ENCODE measurements at places on chromosomes 11 and 22.

DNA sequence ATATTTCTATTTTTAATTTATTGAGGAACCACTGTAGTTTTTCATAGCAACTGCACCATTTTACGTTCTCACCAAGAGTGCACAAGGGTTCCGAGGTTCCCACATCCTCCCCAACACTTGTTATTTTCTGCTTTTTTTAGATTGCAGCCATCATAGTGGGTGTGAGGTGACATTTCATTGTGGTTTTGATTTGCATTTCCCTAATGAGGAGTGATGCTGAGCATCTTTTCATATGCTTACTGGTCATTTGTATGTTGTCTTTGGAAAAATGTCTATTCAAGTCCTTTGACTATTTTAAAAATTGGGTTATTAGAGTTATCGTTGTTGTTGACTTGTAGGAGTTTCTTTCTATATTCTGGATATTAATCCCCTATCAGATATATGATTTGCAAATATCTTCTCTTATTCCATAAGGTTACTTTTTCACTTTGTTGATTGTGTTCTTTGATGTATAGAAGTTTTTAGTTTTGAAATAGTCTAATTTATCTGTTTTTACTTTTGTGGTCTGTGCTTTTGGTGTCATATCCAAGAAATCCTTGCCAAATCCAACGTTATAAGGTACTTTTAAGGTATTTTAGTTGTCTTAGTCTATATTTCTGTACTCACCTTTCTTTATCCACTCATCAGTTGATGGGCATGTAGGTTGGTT, 9.0 kb downstream of the NEAT1 start:
- no peak for DNase-seq

GRCh38 chr11:113647856-113648255, 58.3 kb downstream of the TMPRSS5 start:
- DNase-seq: no peak

- no peak for DNase-seq
These were observed 37.3 kb downstream of the ABCC8 start for GRCh38 chr11:17439316-17439782.

DNA sequence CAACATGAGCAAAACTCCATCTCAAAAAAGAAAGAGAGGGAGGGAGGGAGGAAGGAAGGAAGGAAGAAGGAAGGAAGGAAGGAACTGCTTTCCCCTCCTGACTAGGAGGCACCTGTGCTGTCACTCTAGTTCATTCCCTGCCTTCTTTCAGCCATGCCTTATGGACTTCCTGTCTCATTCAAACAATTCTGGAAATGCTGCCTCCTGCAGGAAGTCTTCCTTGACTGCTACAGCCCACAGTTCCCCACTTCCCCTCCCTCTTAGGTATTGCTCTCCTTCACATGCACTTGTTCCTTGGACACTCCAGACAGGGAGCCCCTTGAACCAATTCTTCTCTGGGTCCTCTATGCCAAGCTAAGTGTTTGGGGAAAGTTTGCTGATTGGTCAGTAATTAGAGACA, 31.6 kb upstream of the WNT11 start:
- no peak for DNase-seq

GRCh38 chr11:65036931-65037330, 4.1 kb upstream of the SAC3D1 start:
- no peak for DNase-seq

GRCh38 chr22:23772649-23773473, at the start of gene MMP11:
MMP11 (plus strand) TSS chr22:23772849; CDS start chr22:23772871, 22 bp downstream.
- DNase-seq: no peak

- DNase-seq: no peak
These were observed 18.0 kb downstream of the TP53AIP1 start for GRCh38 chr11:128924510-128925249.

DNA sequence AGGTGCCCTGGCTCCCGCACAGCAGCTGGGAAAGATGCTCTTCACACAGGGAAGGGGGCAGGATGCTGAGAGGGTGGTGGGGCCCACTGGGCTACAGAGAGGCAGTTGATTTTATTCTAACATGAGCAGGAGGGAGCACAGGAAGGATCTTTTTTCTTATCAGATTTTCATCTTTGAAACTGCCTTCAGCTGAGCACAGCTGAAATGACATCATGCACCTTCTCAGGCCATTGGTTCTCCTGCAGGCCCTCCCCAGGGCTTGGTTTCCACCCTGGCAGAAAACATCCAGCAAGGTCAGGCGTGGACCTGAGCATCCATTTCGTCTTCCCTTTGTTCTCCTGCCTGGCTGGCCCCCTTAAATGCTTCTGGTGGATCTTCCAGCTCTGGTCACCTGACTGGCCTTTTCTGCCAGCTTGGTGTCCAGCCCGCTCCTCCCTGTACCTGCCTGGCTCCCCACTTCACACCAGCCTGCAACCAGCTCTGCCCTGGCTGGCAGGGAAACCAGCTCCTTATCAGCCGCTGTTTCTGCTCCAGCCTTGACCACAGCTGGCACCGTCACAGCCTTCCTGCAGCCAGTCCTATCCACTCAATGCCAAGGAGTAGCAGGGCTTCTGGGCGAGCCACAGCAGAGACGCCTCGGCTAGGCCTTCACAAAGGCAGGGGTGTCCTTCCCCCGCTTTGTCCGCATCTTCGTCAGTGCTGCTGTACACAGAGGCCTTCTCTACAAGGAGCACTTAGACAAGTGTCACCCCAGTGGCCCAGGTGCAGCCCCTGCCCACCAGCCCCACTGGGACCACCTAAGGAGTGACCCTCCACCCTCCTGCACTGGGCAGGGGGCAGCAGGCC, 36.5 kb downstream of the TOM1 start:
- DNase-seq: no peak

DNA sequence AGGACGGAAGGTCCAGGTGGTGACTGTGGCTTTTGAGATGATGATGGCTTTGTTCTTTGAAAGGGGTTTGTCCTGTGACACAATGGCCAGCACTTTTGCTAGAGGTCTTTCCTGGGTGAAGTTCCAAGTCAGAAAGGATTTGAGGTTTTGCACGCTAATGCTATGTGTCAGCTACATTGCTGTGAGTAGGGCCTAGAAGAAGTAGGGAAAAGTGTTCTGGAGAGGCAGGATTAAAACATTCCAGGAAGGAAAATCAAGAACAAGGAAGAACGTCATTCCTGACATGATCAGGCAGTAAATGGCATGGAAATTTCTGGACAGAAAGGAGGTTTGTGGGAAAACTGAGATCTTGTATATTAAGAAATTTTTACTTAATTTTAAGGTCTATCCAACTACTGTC, 290.7 kb downstream of the NTM start:
- peak; percentile 39 for DNase-seq

DNA sequence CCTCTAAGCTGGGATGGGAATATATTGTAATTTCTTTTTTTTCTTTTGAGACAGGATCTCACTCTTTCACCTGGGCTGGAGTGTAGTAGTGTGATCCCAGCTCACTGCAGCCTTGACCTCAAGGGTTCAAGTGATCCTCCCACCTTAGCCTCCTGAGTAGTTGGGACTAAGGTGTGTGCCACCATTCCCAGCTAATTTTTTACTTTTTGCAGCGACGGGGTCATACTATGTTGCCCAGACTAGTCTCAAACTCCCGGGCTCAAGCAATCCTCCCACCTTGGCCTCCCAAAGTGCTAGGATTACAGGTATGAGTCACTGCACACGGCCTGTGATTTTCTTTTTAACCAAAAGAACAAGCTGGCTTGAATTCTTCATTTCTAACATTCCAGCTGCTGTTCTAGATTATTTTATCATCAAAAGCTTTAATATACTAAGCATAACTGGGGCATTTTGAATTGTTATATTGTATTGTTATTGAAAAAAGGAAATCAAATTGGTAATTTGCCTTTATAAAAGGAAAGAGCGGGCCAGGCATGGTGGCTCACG, 26.8 kb upstream of the PPP2R1B start:
- no peak for DNase-seq

GRCh38 chr22:21752276-21752675, 16.7 kb upstream of the YPEL1 start:
- DNase-seq: no peak

DNA sequence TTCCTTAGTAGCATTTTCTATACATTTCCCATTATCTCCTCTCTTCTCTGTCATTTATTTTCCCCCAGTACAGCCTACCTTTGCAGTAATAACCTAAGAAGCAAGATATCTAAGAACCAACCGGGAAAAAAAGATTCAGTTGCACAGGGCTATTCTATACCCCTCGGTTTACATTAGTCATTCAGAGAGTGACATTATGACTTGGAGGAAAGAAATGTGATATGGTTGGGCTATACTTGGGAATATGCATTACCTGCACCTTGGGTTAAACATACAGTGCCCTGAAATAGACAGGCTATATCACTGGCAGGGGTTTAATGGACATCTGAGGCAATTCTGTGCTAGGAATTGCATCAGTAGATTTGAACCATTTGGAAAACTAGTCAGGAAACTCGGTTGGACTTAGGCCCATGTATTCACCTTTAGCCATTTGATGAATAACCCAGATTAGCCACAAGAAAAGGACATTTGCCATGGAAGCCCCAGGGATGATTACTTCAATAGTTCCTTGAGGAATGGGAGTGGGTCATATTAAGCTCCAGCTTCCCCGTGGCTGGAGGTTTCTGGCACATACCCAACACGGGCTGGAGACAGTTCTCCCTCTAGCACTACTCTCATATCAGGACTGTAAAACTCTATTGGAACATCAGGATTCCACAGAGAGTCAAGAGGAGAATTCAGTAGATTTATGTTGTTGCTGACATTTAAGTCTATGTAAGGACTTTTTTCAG, 973.2 kb downstream of the NTM start:
- peak; percentile 34 for DNase-seq
